ENCODE measurements at places on chromosomes 7 and 10.
A peak's percentile ranks its signal among the peaks of the same experiment; 100 is the strongest.

DNA sequence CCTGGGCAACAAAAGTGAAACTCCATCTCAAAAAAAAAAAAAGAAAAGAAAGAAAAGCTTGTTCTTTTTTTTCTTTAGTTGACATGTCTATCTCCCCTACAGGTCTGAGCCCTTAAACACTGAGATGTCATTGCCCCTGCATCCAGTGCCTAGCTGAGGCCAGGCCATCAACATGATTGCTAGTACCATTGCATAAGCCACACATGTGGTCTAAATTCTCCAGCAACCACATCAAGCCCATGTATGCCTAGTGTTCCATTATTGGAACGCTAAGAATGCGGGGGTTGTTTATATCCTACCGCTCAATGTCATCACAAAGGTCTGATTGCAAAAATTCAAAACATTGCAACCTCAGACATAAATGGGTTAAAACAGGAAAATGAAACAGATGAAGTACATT is 62.7 kb downstream of the NPTX2 start:
- no peak for ATAC-seq

- ATAC-seq: no peak
Measured at GRCh38 chr10:116815641-116816415, 33.5 kb upstream of the ENO4 start.

- no peak for ATAC-seq
Measured at GRCh38 chr7:32115831-32116230, 45.6 kb upstream of the PDE1C start.

DNA sequence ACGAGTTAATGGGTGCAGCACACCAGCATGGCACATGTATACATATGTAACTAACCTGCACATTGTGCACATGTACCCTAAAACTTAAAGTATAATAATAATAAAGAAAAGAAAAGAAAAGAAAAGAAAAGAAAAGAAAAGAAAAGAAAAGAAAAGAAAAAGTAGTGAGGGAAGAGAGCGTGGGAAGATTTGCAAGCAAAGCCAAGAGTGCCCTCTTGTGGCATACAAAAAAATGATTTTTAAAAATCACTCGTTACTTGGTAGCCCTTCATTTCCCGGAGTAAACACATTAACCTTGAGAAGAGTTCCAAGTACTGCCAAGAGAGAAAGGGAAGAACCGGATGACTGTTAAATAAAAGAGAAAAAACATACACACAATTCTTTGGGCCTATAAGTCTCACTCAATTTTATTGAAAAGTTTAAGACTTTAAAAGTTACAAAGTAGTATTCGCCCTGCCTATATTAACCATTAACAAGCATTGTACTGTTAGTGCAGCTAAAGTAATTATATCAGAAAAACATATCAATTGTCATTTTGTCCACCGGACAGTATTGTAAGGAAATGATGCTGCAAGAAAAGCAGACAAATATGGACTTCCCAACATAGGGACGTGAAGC is 6.2 kb upstream of the CH25H start:
- ATAC-seq: no peak

- no peak for ATAC-seq
Measured at GRCh38 chr7:77550586-77550985, 13.5 kb downstream of the PTPN12 start.

DNA sequence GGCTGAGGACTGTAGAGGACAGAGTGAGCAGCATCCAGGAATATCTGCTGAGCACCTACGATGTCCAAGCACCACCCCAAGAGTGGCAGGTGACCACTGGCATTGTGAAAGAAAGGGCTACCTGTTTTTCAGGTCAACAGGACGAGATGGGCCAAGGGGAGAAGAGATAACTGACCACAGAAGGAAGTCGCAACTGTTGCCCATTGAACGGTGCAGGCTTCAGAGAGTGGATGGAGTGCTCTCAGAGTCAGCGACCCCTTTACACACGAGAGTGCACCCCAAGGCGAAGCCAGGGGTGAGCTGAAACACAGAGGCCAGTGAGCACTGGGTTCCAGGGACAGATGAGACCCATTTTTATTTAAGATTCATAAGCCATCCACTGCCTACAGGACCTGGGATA is 42.3 kb downstream of the HIPK2 start:
- no peak for ATAC-seq

DNA sequence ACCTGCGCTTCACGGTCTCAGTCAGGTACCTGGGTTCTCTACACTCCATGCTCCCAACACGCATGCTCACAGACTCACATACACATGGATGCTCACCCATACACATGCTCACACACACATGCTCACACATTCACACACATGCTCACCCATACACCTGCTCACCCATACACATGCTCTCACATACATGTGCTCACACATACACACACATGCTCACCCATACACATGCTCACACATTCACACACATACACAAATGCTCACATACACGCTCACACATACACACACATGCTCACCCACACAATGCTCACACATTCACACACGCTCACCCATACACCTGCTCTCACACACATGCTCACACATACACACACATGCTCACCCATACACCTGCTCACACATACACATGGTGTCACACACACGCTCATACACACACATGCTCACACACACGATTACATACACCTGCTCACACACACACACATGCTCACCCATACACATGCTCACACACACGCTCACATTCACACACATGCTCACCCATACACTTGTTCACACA is 119.9 kb downstream of the PAXIP1 start:
- ATAC-seq: no peak

DNA sequence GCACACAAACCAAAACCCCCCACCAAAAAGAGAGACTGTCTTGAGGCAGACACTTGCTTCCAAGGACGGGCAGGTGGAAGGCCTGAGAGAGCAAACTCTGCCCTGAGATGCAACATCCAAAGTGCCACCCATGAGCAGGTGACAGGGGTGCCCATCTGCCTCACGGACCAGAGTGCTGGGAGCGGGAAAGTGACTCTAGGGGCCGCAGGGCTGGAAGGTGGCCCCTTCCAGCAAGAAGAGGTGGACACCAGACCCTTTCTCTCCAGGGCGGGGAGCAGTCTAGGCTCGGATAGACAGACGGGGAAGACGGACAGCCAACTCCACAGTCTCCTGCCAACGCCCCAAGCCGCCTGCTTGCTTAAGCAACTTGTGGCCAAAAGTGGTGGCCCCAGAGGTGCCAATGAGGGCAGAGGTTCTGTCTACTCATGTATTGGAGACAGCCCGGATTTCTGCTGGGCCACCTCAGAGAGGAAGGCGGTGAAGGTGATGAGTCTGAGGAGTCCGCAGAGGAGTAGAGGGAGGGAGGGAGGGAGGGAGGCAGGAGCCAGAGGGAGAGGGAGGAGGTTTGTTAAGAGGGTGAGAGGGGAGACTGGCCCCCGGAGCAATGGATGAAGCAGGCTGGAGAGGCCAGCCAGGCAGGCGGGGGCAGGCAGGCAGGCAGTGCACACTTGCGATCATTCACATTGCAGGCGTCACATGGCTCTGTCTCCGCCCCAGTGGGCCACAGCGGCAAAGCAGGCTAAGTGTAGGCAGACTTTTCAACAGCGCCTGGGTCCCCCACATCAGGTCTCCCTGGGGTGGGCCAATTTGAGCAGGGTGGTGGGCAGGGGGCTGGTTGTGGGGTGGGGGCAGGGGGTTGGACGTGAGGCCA is 65.6 kb downstream of the SLC29A4 start:
- ATAC-seq: no peak

GRCh38 chr7:155506854-155507337 is 39.5 kb downstream of the CNPY1 start:
- no peak for ATAC-seq

DNA sequence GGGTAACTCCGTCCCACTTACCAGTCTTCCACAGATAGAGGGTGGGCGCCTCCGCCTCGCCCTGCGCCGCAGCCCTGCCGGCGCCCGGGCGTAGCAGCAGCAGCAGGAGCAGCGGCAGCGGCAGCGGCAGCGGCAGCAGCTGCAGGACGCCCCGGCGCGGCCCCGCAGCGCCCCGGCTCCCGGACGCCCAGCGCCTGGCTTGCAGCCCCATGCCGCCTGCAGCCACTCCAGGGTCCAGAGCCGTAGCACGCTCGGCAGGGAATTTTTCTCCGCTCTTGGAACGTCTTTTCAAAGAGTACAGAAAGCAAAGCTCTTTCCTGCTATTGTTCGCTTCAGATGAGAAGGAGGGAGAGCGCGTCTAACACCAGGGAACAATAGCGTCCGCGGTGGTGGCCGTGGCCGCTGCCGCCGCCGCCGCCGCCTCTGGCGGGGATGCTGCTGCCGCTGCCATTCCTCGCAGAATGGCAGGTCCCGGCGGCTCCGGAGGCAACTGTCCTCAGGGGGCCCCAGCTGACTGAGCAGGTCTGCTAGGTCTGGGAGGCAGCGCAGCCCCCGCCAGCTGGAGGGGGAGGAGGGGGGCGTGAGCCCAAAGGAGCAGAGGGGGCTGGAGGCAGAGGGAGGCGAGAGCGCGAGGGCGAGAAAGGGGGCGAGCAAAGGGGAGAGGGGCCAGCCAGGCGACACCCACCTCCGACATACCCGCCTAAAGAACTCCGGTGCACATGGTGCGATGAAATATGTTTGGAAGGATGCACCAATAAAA is at the start of gene THSD7A:
Gene THSD7A, minus strand, starts transcription at position 463 of the 760 bp plus-strand sequence. Its CDS starts 252 bp downstream, at position 211.
- ATAC-seq: peak; percentile 49

- ATAC-seq: no peak
Measured at GRCh38 chr10:72727130-72727529, 35.2 kb downstream of the MCU start.

- no peak for ATAC-seq
Measured at GRCh38 chr7:70321016-70321590, 722.8 kb downstream of the AUTS2 start.

DNA sequence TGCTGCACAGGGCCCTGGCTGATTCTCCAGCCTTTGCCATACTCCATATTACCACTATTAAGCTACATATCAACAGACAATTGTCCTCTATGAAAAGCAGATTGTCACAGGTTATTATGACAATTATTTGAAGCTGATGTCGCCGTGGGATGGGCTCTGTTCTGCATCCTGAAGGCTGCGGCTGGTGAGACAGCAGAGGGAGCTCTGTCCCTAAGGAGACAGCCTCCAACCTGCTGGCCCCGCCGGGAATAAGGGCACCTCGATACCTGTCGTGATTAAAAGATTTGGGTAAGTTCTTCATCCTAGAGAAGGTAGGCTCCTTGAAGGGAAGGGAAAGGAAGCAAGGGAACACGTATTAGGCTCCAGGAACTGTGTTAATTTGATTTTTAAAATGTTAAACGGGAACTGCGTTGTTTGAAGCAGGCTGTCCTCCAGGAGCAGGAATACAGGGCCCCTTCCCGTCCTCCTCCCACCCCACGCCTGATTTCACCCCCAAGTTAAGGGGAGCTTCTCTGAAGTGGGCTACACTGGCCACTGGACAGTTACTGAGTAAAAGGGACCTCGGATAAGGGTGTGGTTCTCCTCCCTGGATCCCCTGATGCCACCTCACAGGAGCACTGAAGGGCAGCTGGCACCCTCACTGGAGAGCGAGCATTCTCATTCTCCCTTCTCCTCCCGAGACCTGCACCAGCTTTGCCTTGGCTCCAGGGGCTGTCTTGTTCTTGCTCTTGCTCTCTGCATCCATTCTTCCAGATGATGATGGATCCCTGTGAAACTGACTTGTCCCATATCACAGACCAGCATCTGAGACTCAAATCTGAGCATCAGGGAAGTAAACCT is 11.8 kb upstream of the TIAL1 start:
- peak; percentile 31 for ATAC-seq

GRCh38 chr10:70324339-70324861 is 40.6 kb upstream of the NPFFR1 start:
- peak; percentile 79 for ATAC-seq

DNA sequence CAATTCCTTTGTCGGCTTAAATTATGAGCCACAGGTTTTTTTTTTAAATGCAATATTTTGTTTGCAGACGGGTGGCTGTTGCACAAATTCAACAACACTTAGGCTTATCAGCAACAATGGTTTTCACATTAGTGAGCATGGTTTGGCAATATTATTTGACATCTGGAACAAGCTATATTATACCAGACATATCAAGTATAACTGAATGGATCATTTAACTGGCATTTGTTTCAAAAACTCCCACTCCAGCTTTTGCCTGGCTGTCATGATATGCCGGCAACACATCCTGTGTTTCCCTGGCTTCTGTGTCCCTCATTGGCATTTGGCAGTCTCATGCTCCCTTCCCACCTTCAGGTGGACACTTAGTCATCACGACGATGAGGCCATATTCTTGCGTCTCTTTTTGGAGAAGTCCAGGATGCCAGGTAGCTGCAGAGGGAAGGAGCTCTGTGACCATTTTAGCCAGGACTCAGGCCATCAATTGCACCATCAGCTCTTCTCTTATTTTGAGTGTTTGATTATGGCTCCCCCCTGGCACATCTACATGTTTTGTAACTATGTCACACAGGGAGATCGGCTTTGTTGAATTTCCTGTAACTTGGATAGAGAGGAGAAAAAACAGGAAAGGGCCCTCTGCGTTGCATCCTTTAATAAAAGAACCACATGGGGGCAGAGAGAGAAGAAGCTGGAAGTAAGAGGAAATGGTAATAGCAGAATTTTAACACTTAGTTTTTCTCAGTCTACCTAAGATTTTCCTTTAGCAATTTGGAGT is 413.9 kb downstream of the LRMDA start:
- ATAC-seq: no peak

- ATAC-seq: peak; percentile 85
Measured at GRCh38 chr7:141695803-141696289, 6.1 kb downstream of the DENND11 start.

GRCh38 chr10:51214207-51215196 is 140.2 kb downstream of the PRKG1 start:
- no peak for ATAC-seq

DNA sequence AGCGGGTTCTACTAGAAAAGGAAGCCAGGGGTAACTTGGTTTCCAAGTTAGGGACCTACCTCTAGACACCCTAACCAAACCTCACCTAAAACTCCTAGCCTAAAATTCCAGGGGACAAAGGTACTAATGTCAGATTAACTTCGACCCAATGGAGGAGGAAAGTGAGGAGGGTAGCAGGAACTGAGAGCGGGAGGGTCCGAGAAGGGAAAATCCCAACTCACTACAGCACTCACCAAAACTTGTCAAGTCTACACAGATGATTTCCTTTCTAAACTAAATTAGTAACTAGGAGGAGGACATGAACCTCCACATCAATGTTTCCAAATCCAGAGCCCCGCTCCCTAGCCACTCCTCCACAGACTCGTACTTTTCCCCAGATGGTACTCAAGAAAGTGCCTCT is 22.6 kb downstream of the CHCHD3 start:
- ATAC-seq: peak; percentile 57

DNA sequence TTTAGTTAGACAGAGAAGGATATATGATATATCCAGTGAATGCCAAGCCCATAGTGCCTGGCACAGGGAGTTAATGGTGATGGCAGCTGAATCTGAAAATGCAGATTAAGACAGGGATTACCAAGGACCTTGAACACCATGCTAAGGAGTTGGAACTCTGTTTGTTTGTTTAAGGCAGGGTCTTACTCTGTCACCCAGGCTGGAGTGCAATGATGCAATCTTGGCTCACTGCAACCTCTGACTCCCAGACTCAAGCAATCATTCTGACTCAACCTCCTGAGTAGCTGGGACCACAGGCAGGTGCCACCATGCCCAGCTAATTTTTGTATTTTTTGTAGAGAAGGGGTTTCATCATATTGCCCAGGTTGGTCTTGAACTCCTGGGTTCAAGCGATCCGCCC is 1.6 kb downstream of the AKR1D1 start:
- ATAC-seq: no peak
